ENCODE measurements at places on chromosomes 12 and 14.

GRCh38 chr12:119885549-119885948 is 8.4 kb upstream of the CIT start:
- DNase-seq = no peak

- no peak for DNase-seq
Measured at GRCh38 chr12:44846826-44847225, 29.3 kb downstream of the NELL2 start.

DNA sequence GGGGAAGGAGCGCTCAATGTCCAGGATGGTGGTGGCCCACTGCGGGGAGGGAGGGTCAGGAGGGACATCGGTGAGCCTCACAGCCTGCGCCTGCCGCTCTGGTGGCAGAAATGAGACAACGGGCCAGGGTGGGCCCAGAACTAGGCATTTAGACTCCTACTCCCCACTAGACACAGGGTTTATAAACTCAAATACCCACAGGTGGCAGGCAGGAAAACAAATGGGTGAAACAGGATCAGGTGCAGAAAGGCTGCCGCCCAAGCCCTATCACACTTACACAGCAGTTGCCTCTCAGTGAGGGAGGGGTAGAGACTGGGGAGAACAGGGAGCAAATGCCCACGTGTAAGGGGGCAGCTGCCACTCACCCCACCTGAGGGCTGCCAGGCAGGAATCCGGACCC is 46.4 kb downstream of the TRPV4 start:
- no peak for DNase-seq

GRCh38 chr14:77800814-77801213 is 905 bp downstream of the ADCK1 start:
- DNase-seq = no peak

GRCh38 chr12:42090899-42091298 is 53.8 kb downstream of the GXYLT1 start:
- DNase-seq = no peak

DNA sequence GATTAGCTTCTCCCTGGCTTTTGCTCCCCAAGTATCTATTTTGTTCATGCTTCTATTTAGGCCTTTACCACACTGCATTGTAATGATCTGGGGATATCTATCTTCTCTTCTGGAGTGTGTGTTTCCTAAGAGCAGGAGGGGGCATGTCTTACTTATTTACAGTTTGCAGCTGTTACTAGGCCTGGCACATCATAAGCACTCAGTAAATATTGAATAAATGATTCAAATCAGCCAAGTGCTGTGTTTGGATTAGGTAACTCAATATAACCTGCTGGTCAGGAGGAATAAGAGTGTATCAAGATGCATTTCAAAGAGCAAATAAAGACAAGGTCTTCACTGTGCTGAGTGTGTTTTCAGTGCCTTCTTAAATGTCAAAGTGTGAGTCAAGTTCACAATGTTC is 186.1 kb downstream of the FOXG1 start:
- no peak for DNase-seq

GRCh38 chr14:87705439-87705896 is 287.5 kb downstream of the GALC start:
- no peak for DNase-seq

DNA sequence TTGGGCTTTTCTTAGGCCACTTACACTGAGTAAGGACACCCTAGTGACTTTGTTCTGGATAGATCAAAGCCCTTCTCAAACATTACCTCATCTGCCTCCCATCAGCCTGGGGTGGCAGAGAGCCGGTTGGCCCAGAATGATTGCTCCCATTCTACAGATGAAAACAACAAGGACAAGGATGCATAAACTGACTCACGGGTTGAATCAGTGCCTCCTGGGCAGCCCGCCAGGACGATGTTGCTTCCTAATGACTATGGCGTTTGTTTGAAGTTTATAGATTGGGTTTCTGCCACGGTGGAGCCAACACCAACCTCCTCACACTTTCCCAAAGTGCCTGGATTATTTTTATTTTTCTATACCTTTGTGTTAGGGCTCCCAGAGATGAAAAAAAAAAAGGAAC is 3.6 kb upstream of the VRK1 start:
- no peak for DNase-seq

GRCh38 chr14:95483309-95484165 is 32.9 kb downstream of the SYNE3 start:
- no peak for DNase-seq

DNA sequence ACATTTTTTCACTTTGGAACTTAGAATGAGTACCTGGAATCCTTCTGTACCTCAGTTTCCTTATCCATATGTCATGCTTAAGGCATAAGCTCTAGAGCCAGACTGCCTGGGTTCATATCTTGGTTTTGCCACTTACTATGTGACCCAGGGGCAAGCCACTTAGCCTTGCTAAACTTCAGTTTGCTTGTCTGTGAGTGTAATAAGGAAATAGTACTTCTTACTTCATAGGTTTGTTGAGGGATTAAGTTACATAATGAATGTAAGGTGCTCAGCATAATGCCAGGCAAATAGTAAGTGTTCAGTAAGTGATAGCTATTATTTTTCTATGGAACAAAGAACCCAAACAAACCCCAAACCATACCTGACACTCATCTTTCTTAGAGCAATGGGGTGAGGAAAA is 225.1 kb downstream of the BCAT1 start:
- no peak for DNase-seq

DNA sequence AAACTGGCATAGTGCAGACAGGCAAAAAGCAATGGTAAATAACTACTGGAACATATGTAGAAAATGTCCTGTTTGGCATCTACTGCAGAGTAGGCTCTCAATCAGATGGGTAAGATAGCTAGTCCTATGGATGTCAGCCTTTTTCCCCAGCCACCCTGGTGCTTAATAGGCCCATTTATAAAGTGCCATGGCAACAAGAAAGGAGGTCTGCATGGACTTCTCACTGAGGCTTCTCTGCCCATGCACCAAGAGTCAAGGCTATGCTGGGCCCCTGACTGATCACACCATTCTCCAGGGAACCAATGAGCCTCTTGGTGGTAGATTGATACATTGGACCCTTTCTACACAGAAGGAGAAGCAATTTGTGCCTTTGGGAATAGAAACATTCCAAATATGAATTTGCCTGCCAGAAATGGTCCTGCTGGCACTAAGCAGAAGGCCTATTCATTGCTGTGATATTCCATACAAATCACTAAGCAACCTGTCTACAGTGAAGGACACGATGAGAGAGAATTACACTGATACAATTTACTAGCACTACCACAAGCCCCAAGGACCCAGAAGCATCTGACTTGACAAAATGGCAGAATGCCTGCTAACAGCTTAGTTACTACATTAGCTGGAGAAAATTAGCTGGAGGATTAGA is 43.8 kb downstream of the RESF1 start:
- no peak for DNase-seq

DNA sequence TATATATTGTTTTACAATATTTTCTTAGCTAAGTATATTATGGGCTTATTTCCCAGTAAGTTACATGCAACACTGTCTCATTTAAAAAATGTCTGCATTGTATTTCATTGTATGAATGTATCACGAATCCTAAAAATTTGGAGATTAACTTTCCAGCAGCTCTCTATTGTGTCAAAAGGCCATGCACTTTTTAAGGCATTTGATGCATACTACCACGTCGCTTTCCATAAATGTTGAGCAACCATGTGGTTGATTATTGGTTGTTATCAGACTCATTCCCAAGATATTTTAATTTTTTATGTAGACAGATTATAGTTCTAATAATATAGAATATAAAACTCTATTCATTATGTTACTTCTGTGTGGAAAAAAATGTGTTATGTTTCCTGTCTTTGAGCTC is 79.9 kb downstream of the SMOC1 start:
- no peak for DNase-seq

DNA sequence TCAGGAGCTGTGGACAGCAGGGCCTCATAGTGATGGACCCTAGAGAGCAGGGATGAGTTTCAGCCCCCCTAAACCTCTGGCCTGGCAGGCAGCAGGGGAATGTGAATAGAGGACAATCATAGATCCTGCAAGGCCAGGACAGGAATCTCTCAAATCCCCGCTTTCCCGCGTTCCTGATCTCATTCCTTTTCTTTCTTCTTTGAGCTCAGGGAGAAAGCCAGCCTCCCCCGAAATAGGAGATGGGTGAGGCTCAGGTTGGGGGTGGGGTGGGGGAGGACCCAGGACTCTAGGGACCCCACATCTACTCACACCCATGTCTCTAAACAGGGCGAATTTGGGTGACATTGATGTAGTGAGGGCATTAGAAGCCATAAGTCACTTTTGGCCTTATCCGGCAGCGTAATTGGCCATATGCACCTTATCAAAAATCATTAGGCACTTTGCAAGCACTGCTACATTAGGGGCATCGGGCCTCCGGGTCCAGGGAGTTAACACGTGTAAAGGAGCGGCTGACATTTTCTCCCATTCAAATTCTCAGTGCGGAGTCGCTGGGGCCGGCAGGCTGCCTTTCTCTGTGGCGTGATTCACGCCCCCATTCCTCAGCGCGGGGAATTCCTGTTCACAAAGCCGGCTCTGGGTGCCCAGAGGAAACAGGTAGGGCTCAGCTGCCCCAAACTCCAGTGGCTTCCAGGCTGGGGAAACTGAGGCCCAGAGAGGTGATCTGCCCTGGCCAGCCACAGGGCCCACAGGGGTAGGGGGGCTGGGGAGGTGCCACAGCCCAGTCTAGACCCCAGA is 1.5 kb downstream of the LHX5 start:
- no peak for DNase-seq

DNA sequence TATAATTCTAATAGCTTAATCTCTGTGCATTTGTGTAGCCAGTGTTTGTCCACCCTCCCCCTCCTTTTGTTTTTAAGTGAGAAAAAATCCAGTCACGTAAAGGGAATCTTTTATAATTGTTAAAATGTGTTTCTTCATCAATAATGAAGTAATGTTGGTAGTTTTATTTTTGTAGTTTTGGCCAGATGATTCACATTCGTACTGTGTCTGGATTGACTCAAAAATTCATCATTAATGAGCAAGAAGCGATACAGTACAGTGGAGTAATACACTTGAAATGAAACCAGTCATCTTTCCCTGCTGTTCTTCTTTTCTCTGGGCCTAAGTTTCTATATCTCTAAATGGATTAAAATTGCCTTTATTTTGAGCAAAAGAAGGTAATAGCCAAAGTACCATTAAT is 86.5 kb downstream of the SRGAP1 start:
- no peak for DNase-seq

DNA sequence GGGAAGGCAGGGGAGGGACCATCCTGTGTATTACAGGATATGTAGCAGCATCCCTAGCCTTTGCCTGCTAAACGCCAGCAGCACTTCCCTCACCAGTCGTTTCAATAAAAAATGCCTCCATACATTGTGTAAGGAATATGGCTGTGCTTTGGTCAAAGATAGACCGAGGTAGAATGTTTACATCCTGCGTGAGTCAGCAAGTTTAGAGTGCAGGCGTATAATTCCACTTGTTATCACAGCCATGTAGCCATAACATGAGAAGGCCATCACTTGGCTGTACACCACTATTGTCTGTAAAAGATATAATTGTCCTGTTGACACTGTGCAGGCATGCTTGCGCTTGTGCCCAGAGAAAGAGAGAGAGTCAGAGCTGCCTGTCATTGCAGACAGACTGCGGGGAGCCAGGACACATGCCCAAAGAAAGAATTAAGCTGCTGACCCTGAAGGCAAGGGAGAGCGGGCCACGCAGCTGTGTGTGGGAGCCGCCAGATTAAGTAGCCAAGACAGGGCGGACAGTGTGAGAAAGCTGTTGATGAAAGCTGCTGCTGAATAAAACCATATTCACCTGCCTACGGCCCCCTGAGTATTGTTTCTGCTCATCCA is 68.4 kb downstream of the CRACR2A start:
- DNase-seq = peak; percentile 55

DNA sequence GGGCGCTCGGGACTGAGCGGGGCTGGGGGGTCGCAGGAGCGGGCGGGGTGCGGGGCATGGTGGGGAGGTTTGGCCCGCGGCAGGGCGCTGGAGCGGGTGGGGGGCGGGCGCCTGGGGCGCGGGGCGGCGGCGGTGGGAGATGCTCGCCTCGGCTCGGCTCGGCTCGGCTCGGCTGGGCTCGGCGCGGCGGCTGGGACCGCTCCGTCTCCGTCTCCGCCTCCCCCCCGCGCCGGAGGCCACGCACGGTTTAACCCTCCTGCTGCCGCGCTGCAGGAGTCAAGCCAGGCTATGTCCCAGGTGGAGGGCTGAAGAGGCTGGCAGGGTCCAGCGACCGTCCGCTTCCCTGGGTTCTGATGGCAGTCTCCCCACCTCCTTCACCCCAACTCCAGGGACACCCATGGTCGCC is at the start of gene PIANP:
Gene PIANP, minus strand, starts transcription at position 170 of the 406 bp plus-strand sequence. CDS start 2,754 bp downstream, outside the sequence.
- peak; percentile 87 for DNase-seq

- DNase-seq = peak; percentile 44
Measured at GRCh38 chr12:2636741-2637340, 157.9 kb upstream of the FKBP4 start.

DNA sequence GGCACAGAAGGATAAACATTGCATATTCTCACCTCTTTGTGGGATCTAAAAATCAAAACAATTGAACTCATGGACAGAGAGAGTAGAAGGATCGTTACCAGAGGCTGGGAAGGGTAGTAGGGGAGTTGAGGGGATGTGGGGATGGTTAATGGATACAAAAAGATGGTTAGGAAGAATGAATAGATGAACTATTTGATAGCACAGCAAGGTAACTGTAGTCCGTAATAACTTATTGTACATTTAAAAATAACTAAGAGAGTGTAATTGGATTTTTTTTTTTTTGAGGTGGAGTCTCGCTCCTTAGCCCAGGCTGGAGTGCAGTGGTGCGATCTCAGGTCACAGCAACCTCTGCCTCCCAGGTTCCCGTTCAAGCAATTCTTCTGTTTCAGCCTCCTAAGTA is 52.0 kb downstream of the NUBPL start:
- no peak for DNase-seq

DNA sequence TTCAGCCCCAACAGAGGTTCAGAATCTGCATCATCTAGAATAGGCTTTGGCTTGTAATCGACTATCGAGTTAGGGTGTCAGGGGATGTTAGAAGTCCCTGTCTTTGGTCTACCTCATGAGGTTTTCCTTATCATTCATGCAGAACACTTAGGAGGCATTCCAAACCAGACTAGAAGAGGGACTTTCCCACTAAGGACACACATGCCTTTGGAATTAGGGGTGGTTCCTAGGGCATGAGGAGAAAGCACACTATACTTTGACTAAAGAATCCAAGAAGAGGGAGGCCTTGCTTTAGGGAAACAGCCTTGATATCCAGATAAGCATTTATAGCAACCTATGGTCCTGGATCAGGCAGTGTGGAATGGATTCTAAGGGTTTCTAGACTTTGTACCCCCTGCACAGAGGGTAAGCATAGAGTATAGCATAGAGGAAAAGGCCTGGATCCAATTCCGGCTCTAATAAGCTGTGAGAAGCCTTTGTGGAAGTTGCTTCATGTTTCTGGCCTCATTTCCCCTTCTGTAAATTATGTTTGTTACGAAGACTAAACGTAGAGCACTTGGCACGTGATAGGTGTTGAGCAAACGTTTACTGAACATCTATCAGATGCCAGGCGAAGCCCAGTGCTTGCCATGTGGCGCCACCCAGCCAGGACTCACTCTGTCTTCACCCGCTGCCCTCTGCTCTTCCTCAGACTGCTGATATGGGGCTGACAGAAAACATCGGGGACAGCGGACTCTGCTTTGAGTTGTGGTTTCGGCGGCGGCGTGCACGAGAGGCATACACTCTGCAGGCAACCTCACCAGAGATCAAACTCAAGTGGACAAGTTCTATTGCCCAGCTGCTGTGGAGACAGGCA is 13.2 kb downstream of the ZNF219 start:
- DNase-seq = no peak

GRCh38 chr14:50839048-50839447 is 8.1 kb upstream of the NIN start:
- no peak for DNase-seq

GRCh38 chr12:109439181-109439580 is 37.9 kb downstream of the KCTD10 start:
- DNase-seq = no peak

- DNase-seq = no peak
Measured at GRCh38 chr14:23378612-23379220, 1.9 kb downstream of the CMTM5 start.

GRCh38 chr12:5796171-5796958 is 148.7 kb downstream of the ANO2 start:
- no peak for DNase-seq

All from spinal cord (tissue), 10 donors.